ENCODE measurements at places on chromosomes 1 and 21.
A peak's percentile ranks its signal among the peaks of the same experiment; 100 is the strongest.

- no peak for DNase-seq
Measured at GRCh38 chr21:43006874-43007208, 32.5 kb downstream of the PKNOX1 start.

DNA sequence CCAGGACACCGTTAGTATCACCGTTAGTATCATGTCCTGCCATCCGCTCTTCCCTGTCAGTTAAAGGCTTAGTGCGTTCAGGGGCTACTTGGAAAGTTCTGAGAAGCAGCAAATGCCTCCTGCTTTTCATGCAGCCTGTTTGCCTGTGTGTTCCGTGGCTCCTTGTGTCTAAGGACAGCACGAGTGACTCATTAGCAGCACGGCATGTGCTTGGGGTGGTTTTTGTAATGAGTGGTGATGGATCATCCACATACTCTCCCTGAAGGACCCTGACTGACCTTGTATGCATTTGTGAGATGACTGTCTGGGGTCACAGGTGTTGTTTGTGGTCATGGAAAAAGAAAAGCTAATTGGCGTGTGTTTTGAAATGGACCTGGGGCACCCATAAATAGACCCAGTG lies 221.9 kb downstream of the PBX1 start:
- no peak for DNase-seq

DNA sequence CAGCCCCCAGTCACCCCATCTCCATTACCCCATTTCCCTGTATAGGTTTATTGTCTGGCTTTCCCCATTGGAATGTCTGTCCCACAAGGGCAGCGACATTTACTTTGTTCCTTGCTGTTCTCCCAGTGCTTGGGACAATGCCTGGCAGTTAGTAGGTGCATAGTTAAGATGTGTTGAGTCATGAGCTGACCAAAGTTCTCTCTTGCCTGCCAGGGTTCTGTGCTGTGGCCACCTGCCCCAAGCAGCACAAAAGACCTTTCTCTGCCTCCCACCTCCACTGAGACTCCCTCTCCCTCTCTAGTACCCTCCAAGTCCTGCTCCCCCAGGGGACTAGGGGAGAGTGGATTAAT lies 40.0 kb downstream of the TMCO4 start:
- DNase-seq = no peak

GRCh38 chr1:88504601-88505000 lies 179.5 kb upstream of the PKN2 start:
- no peak for DNase-seq

DNA sequence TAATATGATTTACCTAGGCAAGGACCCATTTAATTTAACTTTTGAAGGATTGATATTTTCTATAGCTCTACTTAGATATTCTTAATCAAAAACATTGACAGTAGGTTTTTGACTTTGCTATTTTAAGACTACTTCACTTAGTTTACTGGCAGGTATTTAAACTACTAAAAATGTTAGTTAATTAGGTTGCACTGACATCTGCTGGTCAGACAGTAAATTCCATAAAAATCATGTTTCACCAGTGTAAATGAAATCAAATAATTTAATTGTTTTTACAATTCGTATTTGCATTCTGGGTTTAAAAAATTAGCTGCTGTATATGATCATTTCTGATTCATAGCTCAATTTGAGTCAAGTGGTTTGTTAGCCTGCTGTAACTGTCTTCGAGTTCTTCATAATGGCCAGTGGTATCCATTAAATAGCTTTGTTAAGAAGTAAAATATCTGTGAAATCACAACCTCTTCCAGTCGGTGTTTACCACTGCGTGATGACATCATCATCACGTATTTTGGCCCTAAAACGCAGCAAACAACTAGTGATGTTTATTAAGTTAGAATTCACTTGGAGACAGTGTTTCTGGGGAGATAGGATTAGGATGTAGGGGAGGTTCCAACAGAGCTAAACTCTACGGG lies 26.2 kb downstream of the EXTL2 start:
- DNase-seq = no peak

GRCh38 chr1:113797472-113797871 lies 14.8 kb downstream of the RSBN1 start:
- DNase-seq = no peak

DNA sequence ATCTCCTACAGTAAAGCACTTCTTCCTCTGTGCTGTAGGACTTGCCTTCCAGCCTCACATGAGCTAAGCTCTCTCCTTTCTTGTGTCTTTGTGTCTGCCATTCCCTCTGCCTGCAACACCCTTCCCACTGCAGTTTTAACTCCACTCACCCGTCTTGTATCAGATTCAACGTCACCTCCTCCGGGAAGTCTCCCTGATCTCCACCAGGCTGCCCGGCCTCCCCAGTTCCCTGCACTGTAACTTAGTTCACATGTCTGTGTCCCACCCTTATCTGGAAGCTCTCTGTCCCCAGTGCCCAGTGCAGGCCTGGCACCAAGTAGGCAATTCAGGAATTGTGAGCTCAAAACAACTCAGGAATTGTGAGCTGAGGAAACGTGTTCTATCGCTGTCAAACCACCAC lies 96.4 kb downstream of the GLIS1 start:
- DNase-seq = no peak

GRCh38 chr1:184801503-184801902 lies 46.8 kb upstream of the EDEM3 start:
- DNase-seq = no peak

DNA sequence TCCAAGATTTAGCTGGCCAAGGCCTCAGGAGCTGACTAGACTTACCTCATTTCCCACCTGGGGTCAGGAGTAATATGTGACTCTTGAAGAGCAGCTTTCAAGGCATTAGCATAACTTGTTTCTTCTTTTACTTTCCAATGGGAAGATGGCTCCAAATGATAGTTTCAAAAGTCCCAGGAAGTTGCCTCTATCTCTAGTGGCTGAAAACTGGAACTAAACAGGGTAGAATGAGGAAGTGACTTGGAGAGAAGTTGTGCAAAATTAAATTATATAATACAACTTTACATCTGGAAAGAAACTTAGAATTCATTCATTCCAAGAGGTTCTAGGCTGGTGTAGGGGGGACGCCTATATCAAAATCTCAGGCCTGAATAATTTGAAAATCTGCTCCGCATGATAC lies 250.1 kb upstream of the FMN2 start:
- no peak for DNase-seq

DNA sequence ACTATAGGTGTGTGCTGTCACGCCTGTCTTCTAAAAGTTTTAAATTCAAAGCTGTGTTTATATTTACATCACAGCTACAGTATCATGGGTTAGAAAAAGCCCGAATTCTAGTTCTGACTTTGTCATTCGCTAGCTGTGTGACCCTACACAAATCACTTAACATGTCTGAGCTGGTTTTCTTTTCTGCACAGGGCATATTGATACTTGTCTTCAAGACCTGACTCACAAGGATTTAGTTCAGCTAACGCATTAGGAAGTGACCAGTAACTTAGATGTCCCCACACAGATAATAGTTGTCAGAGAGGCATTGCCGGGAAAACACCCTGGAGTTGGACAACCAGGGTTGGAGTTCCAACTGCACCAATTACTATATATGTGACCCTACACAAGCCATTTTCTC lies 25.9 kb downstream of the GIPC2 start:
- no peak for DNase-seq

- no peak for DNase-seq
Measured at GRCh38 chr1:94634977-94635416, 93.4 kb upstream of the F3 start.

- DNase-seq = peak; percentile 11
Measured at GRCh38 chr1:3530086-3530925, 75.8 kb downstream of the ARHGEF16 start.

DNA sequence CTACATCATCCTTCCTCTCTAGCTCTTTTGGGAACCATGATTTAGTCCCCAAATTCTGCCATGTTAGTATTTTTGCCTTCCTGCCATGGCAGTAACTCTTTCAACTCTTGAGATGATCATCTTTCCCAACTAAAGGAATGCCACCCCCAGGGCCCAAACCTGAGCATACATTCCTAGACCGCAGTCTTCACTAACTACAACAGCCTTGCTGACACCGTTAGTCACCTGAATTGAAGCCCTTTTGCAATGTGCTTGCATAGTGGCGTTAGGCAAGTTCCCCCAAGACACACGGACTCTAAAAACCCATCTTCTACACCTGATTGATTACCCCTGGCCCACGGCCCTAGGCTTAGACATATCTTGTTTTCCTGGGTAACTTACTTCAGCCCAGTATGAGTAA lies 16.4 kb upstream of the YTHDF2 start:
- no peak for DNase-seq

DNA sequence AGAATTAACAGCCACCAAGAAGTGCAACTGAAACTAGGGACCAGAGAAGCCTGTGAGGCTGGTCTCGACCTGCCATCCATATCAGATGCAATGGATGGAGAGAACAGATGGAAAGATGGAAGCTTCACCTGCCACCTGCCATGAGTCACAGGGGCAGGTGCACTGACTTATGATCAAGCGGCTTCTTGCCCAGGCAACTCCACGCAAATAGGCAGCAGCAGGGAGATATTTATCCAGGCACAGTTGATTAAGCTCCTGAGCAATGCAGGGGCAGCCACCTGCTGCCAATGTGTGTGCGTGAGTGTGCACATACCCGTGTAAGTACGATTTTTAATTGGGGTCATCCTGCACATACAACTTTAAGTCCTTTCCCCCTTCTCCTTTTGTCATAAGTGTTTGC lies 174.2 kb downstream of the PTPRU start:
- DNase-seq = no peak

DNA sequence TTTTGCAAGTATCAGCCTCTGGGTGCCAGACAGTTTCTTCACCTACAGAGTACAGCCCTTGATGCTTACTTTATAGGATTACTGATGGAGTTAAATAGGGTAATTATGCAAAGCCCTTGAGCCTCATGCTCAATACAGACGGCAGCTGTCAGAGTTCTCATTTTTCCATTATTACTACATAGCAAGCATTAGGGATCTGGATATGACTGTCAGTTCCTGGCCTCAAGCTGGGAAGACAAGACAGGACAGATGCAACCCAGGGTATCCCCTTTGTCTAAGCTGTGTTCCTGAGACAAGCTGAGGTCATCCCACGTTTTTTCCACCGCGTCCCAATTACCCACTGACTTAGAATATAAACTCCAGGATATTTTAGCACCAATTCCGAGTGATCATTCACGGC lies 94.4 kb downstream of the SLC35F3 start:
- no peak for DNase-seq

GRCh38 chr1:42576935-42577334 lies 81.3 kb upstream of the PPIH start:
- no peak for DNase-seq

GRCh38 chr1:169044971-169045370 lies 61.5 kb upstream of the ATP1B1 start:
- DNase-seq = no peak

Measured in stimulated activated CD4-positive, alpha-beta T cell treated with anti-CD3 and anti-CD28 coated beads, Interleukin-2, amount 100 ng/mL, for 24 hours (primary cell).